Stimulated activated naive CD4-positive, alpha-beta T cell treated with Interleukin-2 at 50 U/mL for 16 hours (primary cell): ENCODE measurements at places on chromosomes 6 and 20.

DNA sequence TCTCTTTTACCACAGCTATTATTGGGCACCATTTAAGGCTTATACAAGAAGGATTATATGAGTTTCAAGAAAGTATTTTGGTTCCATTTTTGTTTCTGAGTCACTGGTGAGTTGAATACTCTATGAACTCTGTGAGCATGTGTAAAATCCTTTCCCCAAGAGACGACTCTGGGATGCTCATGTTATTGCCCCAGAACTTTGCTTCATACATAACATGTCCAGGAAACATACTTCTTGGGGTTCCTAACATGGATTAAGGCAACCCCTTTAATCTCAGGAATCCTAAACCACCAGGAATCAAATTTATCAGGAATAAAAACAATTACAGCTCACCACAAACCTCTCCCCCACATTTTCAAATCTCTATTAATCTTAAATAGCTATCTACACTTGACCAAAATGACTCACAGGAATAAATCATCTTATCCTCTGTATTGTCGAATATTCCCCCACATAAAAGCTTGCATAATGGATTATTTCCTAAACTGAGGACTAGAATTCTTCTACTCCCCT is 117.5 kb upstream of the COL21A1 start:
- no peak for DNase-seq

DNA sequence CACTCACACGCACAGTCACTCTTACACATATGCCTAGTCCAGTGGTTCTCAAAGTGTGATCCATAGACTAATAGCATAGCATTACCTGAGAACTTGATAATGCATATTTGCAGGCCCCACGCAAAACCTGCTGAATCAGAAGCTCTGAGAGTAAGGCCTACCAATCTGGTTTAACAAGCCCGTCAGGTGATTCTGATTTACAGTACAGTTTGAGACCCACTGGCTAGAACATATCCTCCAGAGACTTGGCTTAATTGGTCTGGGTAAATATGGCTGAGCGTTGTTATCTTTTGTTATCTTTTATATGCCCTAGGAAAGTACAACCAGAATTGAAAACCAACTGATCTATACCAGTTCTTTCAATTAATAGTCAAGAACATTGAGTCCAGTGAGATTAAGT is 9.6 kb downstream of the TSPYL4 start:
- no peak for DNase-seq

- no peak for DNase-seq
These were observed 336.8 kb upstream of the MANEA start for GRCh38 chr6:95240514-95240913.

DNA sequence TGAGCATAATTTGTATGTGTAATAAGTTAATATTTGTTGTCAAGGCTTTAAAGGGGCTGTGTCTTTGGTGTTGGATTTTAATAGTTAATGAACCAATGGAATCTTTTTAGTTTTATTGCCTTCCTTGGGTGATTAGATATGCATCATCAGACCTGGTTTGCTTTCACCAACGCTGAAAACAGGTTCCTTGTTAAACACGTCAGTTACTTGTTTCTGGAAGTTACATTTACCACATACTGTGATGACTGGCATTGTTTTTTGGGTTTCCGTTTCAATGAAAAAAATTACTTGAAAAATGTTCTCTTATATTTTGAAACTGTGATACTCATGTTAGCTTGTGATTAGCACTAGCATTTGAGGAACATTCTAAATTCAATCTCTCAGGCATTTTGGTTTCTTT is 58.6 kb upstream of the RNF144B start:
- DNase-seq = no peak

- DNase-seq = no peak
These were observed 163.5 kb upstream of the MLN start for GRCh38 chr6:33967265-33967767.

GRCh38 chr6:157597461-157598312 is 216.7 kb downstream of the ZDHHC14 start:
- no peak for DNase-seq

GRCh38 chr6:82227770-82228169 is 19.8 kb downstream of the IBTK start:
- DNase-seq = no peak

GRCh38 chr20:56985066-56985685 is 281.3 kb downstream of the BMP7 start:
- DNase-seq = no peak
